Stimulated activated CD4-positive, alpha-beta T cell treated with anti-CD3 and anti-CD28 coated beads, Interleukin-1b, Interleukin-23, amount 100 ng/mL, for 48 hours (primary cell): ENCODE measurements at places on chromosomes 6 and 20.
A peak's percentile ranks its signal among the peaks of the same experiment; 100 is the strongest.

GRCh38 chr6:17729223-17730077 lies 22.7 kb upstream of the NUP153 start:
- no peak for DNase-seq

DNA sequence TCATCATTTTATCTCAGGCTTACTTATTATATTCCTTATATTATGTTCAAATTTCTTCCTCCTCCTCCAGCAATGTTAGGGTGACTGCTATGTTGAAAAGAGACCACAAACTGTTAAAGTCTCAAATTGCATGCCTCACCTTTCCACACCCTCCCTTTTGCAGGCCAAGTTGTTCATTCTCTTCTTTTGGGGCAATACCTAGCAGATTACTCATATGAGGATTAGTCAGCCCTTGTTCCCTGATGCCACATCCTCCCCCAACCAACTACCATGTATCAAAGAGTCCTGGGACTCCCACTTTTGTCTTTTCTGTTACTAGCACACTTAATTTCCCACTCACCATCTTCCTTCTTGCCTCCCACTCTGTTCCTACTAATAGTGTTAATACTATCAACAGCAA lies 434.7 kb downstream of the BCKDHB start:
- DNase-seq, result peak; percentile 2

GRCh38 chr6:19602434-19603013 lies 234.6 kb upstream of the ID4 start:
- no peak for DNase-seq

DNA sequence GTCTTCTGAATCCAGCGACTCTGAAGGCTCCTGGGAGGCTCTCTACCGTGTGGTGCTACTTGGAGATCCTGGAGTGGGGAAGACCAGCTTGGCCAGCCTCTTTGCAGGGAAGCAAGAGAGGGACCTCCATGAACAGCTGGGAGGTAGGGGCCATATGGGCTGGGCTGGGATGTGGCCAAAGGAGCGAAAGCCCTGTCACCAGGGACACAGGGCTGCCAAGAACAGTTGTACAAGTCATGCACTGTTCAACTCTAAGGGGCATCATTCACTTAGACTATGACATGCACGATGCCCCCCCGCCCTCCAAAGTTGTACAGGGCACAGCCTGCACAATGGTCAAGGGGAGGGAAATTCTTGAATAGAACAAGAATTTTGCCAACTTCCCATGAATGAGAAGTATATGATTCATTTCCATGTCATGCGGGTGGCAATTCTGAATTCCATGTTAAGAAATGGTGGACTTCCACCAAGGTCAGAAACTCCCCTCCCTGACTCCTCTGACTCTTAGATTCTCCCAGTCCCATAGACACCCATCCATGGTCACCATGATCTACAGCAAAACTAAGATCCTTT lies 1.6 kb downstream of the REM1 start:
- no peak for DNase-seq

- DNase-seq, result no peak
Measured at GRCh38 chr20:56202493-56203077, 45.9 kb upstream of the MC3R start.

GRCh38 chr6:131862476-131862875 lies 54.7 kb downstream of the ENPP1 start:
- DNase-seq, result no peak

- DNase-seq, result no peak
Measured at GRCh38 chr20:5836569-5836968, 86.4 kb downstream of the SHLD1 start.

DNA sequence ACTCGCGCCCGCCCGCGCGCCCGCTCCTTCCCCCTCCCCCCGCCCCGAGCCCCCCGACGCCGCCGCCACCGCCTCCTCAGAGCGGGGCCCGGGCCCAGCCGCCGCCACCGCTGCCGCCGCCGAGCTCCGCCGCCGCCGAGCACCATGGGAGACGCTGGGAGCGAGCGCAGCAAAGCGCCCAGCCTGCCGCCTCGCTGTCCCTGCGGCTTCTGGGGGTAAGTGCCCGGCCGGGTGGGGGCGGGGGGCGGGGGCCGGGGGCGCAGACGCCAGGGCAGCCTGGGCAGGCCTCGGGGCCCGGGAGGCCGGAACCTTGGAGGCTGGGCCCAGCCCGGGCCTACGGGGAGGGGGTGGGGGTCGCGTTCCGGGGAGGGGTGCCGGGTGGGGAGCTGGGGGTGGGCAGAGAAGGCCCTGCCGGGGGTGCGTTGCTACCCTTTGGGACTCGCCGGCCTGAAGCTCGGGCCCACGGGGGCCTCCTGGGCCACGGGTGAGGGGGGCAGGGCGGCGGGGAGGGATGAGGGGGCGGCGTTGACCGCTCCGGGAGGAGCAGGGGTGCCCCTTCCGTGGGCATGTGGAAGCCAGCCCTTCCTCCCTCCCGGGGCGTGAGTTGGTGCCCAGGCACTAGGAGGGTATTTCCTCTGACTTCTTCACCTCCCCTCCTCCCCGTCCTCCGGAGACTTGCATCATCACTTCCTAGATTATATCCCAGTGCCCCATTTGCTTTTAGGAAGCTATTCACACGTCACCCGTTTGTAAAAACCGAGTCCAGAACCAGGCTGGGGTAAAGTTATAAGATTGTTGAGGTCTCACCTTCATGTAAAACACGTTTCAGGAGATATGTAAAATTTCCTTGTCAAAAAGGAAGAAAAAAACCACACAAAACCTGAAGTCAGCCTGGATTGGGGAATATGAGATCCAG lies 533 bp downstream of the ZFAND3 start:
- DNase-seq, result peak; percentile 41

DNA sequence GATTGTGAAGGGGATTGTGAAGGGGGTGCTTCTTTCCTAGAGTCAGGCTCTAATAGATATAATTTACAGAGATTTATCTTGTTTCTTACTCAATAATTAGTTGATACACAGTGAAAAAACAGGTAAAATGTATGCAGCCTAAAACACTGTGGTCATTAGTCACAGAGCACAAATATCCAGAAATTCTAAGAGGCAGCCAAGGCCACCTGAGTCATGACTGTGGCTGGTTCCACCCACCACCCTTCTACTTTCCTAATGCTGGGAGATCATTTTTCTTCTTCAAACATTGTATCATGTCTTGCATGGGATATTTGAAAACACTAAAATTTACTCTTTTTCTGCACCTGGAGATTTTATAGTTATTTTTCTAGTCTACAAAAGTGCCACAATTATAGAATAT lies 181.6 kb downstream of the OTOR start:
- no peak for DNase-seq

DNA sequence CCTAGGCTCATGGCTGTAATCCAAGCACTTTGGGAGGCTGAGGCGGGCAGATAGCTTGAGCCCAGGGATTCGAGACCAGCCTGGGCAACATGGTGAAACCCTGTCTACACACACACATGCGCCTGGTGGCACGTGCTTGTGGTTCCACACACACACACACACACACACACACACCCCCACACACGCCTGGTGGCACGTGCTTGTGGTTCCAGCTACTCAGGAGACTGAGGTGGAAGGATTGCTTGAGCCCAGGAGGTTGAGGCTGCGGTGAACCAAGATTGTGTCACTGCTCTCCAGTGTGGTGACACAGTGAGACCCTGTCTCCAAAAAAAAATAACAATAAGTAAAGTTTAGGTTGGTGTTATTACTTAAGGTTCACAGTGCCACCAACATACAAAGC lies 165.8 kb downstream of the ZFAND3 start:
- peak; percentile 48 for DNase-seq

- no peak for DNase-seq
Measured at GRCh38 chr6:100454551-100455229, 10.0 kb downstream of the SIM1 start.

DNA sequence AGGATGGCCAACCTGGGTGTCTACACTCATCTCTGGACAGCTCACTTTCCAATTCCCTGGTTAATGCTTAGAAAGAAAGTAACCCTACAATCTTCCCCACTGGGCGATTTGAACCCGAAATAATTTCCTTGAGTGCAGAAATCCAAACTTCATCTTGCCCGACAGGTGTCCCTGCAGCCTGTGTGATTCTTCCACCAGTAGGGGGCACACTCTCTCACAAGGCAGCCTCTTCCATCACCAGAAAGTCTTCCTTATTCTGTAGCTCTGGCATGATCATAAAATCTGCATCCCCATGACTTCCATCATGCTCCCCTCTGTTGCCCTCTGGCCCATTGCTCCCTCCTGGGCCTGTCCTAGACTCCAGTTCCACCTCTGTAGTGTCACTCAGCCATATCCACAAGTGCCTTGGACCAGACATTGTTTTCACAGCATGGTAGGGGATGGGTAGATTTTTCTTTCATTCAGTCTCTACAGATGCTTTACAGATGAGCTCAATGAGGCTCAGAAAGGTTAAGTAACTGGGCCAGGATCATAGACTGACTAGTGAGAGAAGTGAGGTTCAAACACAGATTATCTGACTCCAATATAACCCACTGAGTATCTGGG lies 170.4 kb upstream of the SPTLC3 start:
- DNase-seq, result no peak

GRCh38 chr6:46882645-46883044 lies 39.1 kb downstream of the ADGRF5 start:
- no peak for DNase-seq

- no peak for DNase-seq
Measured at GRCh38 chr20:42914302-42914701, 275.4 kb downstream of the PTPRT start.

DNA sequence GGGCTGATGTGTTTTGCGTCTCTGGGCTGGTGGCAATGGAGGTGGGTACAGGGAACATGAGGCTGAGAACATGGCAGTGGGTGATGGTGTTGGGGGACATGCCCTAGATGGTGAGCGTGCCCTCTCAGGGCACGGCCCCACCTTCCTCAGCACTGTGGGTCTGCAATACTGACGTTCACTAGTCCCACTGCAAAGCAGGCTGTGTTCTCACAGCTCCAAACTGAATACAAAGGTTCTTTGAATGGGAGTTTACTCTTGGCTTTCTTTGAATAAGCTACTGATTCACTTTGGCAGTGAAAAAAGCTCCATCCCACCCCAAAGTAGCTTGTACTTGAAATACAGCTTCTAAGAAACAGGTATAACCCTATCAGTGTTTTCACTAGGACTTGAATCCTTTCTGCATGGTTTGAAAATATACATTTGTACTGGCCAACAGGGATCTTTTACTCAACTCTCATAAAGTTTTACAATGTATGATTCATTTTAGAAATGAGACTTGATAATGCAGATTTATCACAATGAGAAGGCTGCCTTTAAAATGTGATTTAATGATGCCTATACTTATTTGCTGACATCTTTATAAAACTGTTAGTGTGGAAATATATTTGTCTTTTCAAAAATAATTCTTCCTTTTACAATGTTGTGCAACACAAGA lies 400.7 kb downstream of the ZFAND3 start:
- DNase-seq, result no peak

DNA sequence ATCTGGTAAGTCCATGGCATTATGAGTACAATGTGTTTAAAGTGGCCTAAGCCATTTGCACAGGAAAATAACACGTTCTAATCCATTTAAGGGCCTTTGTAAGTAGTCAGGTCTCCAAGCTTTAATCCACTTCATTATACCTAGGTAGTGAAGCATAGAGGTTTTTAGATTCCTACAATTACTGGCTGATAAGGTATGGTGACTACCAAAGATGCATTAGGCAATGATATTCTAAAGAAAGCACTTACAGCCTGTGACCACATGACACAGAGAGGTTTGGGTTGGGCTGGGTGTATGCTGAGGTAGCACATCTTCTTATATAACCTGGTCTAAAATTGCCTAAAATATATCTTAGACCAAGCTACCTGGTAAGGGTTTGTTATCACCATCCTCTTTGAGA lies 504.4 kb downstream of the TFAP2B start:
- no peak for DNase-seq

- DNase-seq, result peak; percentile 78
Measured at GRCh38 chr6:90286884-90287488, 9.7 kb downstream of the BACH2 start.

- DNase-seq, result no peak
Measured at GRCh38 chr20:38892091-38892981, 33.9 kb upstream of the FAM83D start.

GRCh38 chr6:158072083-158072721 lies 90.5 kb downstream of the SYNJ2 start:
- peak; percentile 65 for DNase-seq

- DNase-seq, result no peak
Measured at GRCh38 chr6:37877373-37878149, 58.0 kb downstream of the ZFAND3 start.

DNA sequence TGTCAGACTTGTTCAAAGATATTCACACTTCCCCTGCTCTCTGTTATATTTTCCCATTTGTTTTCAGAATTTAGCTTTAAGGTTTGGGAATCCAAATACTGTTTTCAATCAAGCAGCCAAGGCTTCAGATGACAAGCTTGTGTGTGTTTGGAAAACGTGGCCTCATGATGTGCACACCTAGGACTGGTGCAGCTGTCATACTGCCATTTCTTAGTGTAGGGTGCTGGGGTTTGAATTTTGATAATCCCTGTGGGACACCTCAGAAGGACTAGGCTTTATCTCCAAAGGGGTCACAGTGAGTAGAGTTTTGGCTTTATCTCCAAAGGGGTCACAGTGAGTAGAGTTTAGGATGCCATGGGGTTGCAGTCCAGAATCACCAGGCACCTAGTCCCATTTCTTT lies 65.3 kb upstream of the JAG1 start:
- no peak for DNase-seq

GRCh38 chr6:55276745-55277530 lies 50.3 kb upstream of the GFRAL start:
- no peak for DNase-seq

- peak; percentile 19 for DNase-seq
Measured at GRCh38 chr6:53581173-53581773, 36.4 kb upstream of the GCLC start.

DNA sequence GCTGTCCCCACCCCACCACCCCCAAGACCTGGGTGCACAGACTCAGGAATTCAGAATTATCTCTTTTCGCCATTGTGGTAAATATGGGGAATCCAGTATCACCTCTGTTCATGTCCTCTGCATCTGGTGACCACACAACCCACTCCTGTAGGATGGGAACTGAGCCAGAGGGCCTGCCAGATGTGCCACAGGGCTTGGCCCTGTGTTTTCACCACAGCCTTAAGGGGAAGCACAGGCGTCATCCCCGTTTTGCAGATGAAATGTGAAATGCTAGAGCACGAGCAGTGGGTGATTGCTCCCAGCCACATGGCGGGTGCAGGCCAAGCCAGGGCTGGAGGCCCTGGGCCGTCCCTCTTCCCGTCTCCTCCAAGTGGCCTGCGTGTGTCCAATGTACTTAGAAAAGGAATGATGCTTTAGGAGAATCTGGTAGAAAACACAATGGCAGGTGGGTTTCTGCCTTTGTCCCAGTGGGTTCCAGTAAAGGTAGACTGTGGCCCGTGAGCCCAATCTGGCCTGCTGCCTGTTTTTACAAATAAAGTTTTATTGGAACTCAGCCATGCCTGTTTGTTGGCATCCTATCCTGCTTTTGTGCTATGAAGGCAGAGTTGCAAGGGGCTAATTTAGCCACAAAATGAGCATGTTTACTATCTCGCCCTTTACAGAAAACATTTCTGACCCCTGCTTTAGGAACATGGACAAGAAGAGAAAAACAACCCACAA lies 309.2 kb downstream of the CDH4 start:
- DNase-seq, result no peak

GRCh38 chr6:57279013-57279412 lies 38.4 kb upstream of the PRIM2 start:
- no peak for DNase-seq
